Activated naive CD4-positive, alpha-beta T cell treated with anti-CD3 and anti-CD28 coated beads, Interleukin-2, amount 50 U/mL, for 72 hours (primary cell): ENCODE measurements at places on chromosomes 3 and 15.

DNA sequence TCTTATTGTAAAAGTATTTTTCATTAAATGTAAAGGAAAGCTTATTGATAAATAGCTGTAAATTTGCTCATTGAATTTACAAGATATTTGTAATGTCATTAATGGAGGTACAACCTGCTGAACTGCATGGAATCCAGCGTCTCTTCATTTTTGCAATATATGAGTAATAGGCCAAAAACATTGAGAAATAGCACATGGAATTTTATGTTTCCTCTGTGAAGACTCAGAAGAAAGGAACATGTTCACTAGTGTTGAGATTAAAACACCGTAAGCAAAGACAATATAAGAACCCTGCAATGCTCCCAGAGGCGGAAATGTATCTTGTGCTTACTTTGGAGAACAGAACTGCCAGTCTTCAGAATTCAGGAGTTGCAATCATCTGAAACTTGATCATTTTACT is 167.6 kb downstream of the ALDH1A2 start:
- no peak for DNase-seq

GRCh38 chr3:133804896-133805295 is 719 bp upstream of the SRPRB start:
- no peak for DNase-seq

- DNase-seq: no peak
Measured at GRCh38 chr3:123909785-123910184, 25.7 kb upstream of the MYLK start.

- DNase-seq: no peak
Measured at GRCh38 chr15:96180087-96180748, 150.3 kb upstream of the NR2F2 start.

DNA sequence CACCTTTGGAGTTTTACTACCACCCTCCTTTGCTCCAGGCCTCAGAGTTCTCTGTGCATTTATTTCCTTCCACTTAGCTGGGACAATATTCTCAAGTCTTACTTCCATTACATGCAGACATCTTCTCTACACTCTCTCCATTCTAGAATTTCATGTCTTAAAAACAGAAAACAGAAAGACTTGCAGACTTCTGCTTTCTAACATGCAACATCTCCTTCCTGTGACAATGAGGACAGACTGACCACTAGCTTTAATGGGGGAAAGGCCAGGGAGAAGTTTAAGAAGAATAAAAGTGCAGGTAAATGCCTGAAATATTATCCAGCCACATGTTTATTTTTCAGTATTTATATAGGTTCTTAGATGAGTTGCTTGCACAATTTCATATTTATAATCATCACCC is 17.1 kb upstream of the CSTA start:
- DNase-seq: no peak

DNA sequence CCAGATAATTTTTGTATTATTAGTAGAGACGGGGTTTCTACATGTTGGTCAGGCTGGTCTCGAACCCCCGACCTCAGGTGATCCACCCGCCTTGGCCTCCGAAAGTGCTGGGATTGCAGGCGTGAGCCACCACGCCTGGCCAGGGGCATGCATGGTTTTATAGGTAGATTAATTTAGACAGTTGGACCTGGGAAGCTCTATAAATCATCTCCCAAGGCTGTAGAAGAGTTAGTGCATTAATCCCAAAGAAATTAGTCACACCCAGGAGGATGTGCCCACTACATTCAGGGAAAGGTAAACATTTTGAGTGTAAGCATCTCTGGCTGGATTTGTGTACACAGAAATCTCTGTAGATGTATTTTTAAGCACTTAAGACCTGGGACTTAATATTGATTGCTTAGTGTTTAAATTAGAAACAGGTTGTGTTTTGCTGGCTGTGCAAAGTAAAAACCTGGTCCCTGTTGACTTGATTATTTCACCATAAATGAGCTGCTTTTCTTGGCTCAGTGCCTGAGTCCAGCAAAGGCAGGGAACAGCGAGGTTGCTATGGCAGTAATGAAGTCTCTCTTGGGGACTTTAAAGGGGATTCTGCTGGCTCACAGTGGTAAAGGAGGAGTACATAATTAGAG is 19.2 kb downstream of the EXOSC7 start:
- DNase-seq: no peak

- DNase-seq: no peak
Measured at GRCh38 chr3:167671878-167672427, 18.2 kb upstream of the WDR49 start.

- no peak for DNase-seq
Measured at GRCh38 chr3:128083980-128084674, 31.9 kb downstream of the SEC61A1 start.

DNA sequence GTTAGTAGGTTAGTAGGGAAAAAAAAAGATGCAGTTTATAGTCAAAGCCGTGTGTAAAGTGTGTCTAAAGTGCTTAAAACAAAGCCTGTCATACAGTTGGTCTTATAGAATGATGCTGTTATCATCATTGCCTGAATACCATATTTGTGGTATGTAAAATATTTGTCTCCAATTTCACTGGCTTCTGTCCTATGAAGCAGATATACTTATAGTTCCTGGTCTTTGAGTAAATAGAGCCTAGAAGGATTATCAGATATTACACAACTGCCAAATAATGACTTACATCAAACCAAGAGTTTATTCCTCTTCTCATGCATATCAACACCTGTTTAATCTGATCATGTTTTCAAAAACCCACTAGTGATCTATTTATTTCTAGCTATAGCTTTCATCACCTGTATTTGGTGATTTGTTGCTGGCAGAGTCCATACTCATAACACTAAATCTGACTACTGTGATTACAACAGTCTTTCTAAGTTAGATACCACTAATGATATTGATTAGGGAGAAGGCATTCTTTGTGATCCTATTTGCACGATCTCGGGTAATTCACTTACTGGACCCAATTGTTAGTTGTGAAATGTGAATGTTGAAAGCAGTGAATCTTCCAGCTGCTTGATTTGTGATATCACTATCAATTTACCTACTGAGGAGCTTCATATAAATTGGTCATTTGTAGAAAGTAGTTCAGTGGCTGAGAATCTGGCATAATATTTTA is 413.7 kb downstream of the LPP start:
- no peak for DNase-seq

- DNase-seq: no peak
Measured at GRCh38 chr3:133294253-133294652, 105.6 kb upstream of the BFSP2 start.

DNA sequence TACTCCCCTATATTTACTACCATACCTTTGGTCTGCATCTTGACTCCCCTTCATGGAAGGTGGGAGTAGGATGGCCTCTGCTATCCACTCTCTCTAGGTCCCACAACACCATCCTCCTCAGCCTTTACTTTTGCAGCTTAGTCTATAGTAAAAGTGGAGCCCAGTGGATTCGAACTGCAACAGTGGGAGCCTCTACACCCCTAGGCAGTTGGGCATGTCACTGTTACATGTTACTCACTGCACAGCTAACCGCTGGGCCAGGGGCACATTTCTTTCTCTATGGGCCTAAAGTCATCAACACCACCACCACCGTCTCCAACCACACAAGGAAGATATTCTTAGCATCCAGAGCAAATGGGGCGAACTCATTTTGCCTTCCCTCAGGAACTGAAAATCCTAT is 62.9 kb downstream of the KLF13 start:
- DNase-seq: no peak

- peak; percentile 70 for DNase-seq
Measured at GRCh38 chr3:50600841-50601591, 10.6 kb downstream of the CISH start.

DNA sequence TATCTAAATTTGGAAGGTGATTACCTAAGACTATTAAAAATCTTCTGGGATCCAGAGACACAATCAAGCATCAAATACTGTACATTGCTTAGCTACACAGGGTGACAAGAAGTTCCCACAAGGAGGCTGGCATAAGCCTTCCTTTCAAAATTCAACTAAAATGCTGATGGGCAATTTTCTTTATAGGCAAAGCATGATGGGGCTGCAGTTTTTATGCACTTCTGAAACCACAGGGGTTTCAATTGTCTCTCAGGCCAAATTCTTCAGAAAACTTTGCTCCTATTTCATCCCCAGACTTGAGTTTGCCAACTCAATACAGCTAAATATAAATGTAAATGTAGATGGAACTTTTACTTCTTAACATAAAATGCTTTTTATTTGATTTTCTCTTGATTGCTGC is 241.6 kb downstream of the ZPLD1 start:
- no peak for DNase-seq

GRCh38 chr3:64992530-64993285 is 304.9 kb upstream of the ADAMTS9 start:
- no peak for DNase-seq

GRCh38 chr3:44235604-44236484 is 5.8 kb upstream of the TOPAZ1 start:
- DNase-seq: no peak
